A673 (cell line): ENCODE measurements at places on chromosomes 1 and 21.

- peaks cover 62% of the 10 kb centered on the region for H3K36me3 ChIP-seq
- H3K27ac ChIP-seq, result no peak overlapping the region
- DNase-seq, result no peak
These were observed 11.2 kb downstream of the SFT2D2 start for GRCh38 chr1:168236836-168237611.

GRCh38 chr1:6121021-6121421 is 59.1 kb downstream of the CHD5 start:
- DNase-seq, result no peak
- H3K36me3 ChIP-seq, result no peaks in the 10 kb centered on the region
- H3K27me3 ChIP-seq, result no peaks in the 10 kb centered on the region
- H3K4me1 ChIP-seq, result no peaks in the 10 kb centered on the region
- no peak overlapping the region for H3K27ac ChIP-seq

- H3K36me3 ChIP-seq, result no peaks in the 10 kb centered on the region
- H3K27ac ChIP-seq, result no peak overlapping the region
- no peaks in the 10 kb centered on the region for H3K4me1 ChIP-seq
These were observed 314.9 kb upstream of the DEPDC1 start for GRCh38 chr1:68811806-68812205.

DNA sequence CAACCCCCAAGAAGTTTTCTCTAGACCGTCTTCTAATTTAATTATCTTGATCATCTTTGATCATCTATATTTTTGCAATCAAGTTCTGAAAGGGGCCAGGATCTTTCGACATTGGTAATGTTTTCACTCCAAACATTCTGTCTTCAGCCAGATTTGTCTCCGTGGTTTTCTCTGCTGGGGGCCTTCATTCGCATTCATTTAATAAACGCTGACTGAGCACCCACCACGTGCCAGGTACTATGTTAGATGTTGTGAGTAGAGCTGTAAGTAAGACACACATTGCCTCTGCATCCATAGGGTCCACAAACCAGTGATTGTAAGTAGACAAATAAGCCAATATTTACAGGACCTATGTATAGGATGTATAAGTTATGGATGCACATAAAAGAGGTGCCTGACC is 134.5 kb upstream of the MROH9 start:
- H3K36me3 ChIP-seq, result no peaks in the 10 kb centered on the region
- no peaks in the 10 kb centered on the region for H3K27me3 ChIP-seq
- no peak overlapping the region for H3K27ac ChIP-seq
- H3K4me1 ChIP-seq, result no peaks in the 10 kb centered on the region

DNA sequence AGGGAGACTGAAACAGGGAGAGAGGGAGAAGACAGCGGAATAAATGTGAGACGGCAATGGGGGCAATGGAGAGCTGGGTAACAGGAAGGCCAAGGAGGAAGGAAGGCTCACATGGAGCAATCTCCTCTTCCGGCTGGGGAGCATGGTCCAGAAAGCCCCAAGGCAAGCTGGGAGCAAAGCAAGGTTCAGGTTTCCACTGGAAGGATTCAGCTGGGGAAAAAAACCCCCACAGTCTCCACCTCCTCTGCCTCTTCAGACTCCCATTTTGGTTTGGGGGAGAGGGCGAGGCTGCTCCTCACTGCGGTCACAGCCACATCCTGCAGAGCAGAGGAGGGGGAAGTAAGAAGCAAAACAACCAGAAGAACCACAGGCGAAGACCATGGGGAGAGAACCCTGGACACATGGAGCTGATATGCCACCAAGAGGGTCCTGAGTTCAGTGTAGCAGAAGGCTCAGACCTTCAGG is 650 bp downstream of the TNFAIP8L2 start:
- no peaks in the 10 kb centered on the region for H3K27me3 ChIP-seq
- no peak overlapping the region for H3K4me3 ChIP-seq
- no peak for DNase-seq
- no peak overlapping the region for H3K27ac ChIP-seq

DNA sequence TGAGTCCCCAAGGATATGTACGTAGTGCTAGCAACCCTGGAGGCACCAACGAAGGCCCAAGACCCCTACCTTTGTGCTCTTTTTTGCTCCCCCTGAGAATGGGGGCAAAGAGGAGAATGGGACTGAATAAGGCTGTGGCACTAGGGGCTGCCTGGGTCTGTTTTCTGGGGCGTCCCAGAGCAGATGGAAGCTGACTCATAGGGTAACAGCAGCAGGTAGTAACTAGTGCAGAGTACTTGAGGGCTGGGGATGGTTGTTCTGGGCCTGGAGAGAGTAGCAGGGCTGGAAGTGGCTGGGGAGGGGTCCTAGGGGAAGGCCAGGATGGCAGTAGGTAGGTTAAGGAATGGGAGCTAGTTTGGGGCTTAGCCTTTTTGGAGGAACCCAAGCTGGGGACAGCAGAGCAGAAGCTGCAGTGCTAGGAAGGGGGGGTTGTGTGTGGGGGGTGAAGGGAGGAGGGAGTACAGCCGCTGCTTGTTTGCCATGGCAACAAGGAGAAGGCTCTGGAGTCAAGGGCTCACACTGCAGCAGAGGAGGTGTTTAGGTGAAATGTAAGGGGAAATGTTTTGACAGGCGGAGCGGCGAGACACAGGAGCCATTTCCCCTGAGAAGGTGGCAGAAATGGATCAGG is 1.8 kb downstream of the NCDN start:
- no peaks in the 10 kb centered on the region for H3K27me3 ChIP-seq
- H3K4me3 ChIP-seq, result no peak overlapping the region
- peaks cover 4% of the 10 kb centered on the region for H3K36me3 ChIP-seq
- DNase-seq, result no peak

DNA sequence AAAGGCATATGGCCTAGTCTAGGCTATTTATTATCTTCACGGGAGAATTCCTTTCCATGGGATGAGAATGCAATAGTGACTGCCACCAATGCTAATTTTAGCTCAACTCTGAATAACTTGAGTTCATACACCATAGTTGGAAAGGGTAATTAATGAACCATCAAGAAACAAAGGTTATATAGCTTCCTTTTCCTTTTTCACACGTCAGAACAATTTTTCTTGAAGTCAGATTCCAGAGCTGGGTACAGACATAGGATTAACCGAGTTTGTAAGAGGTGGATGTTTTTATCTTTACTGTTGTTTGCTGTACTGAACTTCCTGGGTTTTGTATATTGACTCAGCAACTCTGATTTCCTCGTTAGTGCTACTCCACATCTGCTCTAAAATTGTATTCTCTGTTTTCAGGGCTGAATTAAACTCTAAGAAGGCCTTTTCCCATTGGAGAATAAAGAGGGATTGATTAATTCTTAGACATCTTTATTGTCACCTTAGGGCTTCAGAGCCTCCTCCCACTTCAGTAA is 262.0 kb downstream of the NUF2 start:
- H3K4me3 ChIP-seq, result no peak overlapping the region
- peak; percentile 59 for DNase-seq
- peaks cover 54% of the 10 kb centered on the region for H3K4me1 ChIP-seq
- no peaks in the 10 kb centered on the region for H3K27me3 ChIP-seq
- peak overlapping the region; percentile 98 for H3K27ac ChIP-seq
- no peaks in the 10 kb centered on the region for H3K36me3 ChIP-seq

GRCh38 chr1:247103859-247104591 is at the start of gene ZNF669:
ZNF669 (minus strand) TSS chr1:247104356; CDS start chr1:247104199, 157 bp downstream.
- H3K27ac ChIP-seq, result peak within 1 kb of the TSS; percentile 85
- H3K4me3 ChIP-seq, result peak within 1 kb of the TSS; percentile 93
- H3K36me3 ChIP-seq, result peaks cover 34% of the 10 kb centered on the region
- peaks cover 8% of the 10 kb centered on the region for H3K27me3 ChIP-seq

DNA sequence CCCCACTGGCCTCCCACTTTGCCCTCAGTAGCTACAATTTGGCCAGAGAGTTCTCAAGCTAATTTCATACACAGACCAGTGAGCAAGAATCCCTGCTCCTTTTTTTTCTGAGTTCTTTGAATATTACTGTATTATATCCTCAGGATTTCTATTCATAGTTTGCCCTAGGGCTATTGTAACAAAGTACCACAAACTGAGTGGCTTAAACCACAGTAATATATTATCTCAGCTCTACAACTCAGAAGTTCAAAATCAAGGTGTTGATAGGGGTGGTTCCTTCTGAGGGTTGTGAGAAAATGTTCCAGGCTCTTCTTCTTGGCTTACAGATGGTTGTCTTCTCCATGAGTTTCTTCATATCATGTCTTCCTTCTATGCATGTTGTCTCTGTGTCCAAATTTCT is 289.4 kb upstream of the ESRRG start:
- H3K4me3 ChIP-seq, result no peak overlapping the region
- H3K27me3 ChIP-seq, result peaks cover under 1% of the 10 kb centered on the region
- no peaks in the 10 kb centered on the region for H3K4me1 ChIP-seq

DNA sequence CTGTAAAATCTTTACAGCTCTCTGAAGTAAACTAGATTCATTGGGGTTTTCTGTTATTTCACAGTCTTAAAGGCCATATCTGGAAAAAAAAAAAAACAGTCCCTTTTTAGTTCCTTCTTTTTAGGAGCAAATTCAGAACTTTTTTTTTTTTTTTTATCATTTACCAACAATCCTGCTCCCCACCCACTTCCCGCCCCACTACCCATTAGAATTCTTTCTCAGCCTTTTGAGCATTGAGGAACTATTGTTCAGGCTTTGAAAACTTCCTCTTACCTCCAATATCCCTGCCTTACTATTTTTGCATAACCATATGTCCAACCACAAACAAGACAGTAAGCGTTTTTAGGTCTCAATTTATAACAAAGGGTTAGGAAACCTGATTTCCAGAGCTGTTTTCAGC is 330.1 kb downstream of the PLPP3 start:
- H3K4me3 ChIP-seq, result no peak overlapping the region
- no peak for DNase-seq
- H3K27me3 ChIP-seq, result no peaks in the 10 kb centered on the region
- H3K27ac ChIP-seq, result no peak overlapping the region
- no peaks in the 10 kb centered on the region for H3K36me3 ChIP-seq

DNA sequence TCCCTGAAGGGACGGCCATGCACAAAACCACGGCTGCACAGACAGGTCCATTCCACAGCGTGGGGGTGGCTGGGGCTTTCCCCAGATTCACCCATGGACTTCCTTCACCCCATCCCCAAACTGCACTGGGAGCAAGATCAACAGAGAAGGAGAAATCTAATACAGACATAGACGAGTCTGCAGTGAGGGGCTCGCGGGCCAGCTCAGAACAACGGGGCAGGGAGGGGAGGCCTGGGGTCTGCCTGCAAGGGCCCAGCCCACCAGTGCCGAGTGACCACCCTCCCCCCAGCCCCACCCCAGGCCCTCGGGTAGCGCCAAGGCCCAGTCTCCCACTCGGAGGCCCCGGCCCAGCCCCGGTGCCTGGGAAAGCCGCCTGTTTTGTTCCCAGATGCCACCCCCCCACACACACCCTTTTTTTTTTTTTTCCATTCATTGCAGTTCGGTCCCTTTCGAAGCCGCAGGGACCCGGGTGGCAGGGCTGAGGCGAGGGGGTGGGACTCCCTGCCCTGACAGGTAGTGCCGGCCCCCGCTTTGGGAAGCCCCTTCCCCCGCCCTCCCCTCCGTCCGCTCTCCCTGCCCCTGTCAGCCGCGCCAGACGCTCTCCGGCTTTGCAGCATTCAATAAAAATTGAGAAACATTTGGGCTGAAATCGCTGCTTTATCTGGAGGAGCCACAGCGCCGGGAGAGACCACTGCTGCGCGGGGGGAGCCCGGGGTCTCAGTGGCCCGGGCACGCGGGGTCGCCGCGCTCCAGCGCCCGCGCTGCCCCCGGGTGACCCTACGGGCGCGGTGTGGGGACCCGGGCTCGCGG is 543 bp upstream of the EPHB2 start:
- DNase-seq, result peak; percentile 75
- H3K27ac ChIP-seq, result no peak overlapping the region
- peak overlapping the region; percentile 42 for H3K4me3 ChIP-seq
- H3K36me3 ChIP-seq, result no peaks in the 10 kb centered on the region

GRCh38 chr1:93615582-93616150 is 66.0 kb downstream of the BCAR3 start:
- H3K27ac ChIP-seq, result no peak overlapping the region
- peak; percentile 17 for DNase-seq
- H3K4me3 ChIP-seq, result no peak overlapping the region
- no peaks in the 10 kb centered on the region for H3K27me3 ChIP-seq
- H3K4me1 ChIP-seq, result peaks cover 8% of the 10 kb centered on the region

GRCh38 chr1:58939666-58940370 is 156.0 kb upstream of the JUN start:
- no peak overlapping the region for H3K27ac ChIP-seq
- peaks cover 5% of the 10 kb centered on the region for H3K27me3 ChIP-seq
- H3K4me3 ChIP-seq, result no peak overlapping the region
